ENCODE measurements at places on chromosomes 5 and 9.

- no peak for DNase-seq
Measured at GRCh38 chr9:135035781-135036760, 51.4 kb upstream of the OLFM1 start.

GRCh38 chr9:31013371-31013770 lies 1371.1 kb upstream of the ACO1 start:
- DNase-seq = no peak

GRCh38 chr5:6396043-6396442 lies 17.7 kb upstream of the MED10 start:
- no peak for DNase-seq

DNA sequence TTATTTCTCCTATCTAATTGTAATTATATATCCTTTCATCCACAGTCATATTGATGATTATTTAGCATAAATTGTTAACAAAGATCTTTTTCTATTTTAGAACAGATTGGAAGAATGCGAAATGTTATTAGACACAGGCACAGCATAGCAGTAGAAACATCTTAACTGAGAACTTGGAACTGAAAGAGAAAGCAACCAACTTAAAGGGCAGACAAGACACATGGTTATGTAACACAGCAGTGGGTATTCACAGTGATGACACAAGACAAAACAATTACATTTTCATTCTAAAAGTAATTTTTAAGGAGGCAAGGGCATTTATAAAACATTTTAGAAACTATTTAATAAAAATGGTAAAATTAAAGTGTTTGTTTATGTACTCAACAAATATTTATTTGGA lies 57.7 kb upstream of the MEF2C start:
- DNase-seq = no peak

- DNase-seq = no peak
Measured at GRCh38 chr9:68530618-68531017, 10.1 kb downstream of the TMEM252 start.

- no peak for DNase-seq
Measured at GRCh38 chr5:168104811-168105481, 186.5 kb upstream of the WWC1 start.

- no peak for DNase-seq
Measured at GRCh38 chr5:37047947-37048346, 171.4 kb downstream of the NIPBL start.

GRCh38 chr5:38383701-38384100 lies 125.3 kb downstream of the EGFLAM start:
- no peak for DNase-seq

GRCh38 chr5:97528941-97529340 lies 345.9 kb upstream of the RIOK2 start:
- no peak for DNase-seq

GRCh38 chr9:33856247-33856646 lies 39.3 kb downstream of the UBE2R2 start:
- DNase-seq = no peak

- no peak for DNase-seq
Measured at GRCh38 chr9:3012245-3012644, 168.3 kb upstream of the PUM3 start.

- DNase-seq = no peak
Measured at GRCh38 chr9:23682891-23683431, 143.1 kb downstream of the ELAVL2 start.

DNA sequence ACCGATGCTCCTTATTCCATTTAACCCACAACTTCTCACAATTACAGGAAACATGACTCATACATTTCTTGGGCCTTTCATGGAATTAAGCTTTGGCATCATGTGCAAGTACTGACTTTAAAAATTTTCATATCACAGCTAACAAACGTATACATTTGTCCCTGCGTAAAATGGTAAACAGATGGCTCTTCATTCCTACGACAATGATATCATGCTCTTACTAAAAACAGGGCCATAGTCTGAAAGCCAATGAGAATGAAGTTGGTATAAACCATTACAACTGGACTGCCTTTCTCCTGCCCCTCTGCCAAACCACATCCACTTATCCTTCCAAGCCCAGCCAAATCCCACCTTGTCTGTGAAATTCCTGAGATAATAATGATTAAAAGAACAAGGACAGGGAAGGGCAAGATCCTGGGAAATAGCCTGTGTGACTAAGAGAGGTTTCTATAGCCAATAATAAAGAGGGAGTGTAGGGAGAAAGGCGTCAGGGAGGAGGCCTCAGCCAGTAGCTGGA lies 44.9 kb upstream of the ZNF366 start:
- DNase-seq = no peak

DNA sequence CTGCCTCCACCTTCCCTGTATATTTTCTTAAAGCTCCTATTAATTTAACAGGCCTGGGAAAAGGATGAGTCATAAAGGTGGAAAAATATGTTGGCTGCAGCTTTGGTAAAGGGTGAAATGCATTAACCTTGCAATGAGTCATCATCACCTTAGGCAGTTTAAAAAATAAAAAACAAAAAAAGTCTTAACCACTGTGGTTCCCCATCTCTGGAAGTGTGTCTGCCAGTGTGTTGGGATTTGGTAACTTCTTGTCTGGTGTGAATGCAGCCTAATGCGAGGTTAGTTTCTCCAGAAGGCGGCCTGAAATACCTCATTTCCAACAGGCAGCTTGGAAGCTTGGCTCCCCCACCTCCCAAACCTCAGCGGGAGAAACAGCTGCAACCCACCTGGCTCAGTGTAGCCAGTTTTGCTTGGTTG lies 265.3 kb upstream of the GAS1 start:
- no peak for DNase-seq

DNA sequence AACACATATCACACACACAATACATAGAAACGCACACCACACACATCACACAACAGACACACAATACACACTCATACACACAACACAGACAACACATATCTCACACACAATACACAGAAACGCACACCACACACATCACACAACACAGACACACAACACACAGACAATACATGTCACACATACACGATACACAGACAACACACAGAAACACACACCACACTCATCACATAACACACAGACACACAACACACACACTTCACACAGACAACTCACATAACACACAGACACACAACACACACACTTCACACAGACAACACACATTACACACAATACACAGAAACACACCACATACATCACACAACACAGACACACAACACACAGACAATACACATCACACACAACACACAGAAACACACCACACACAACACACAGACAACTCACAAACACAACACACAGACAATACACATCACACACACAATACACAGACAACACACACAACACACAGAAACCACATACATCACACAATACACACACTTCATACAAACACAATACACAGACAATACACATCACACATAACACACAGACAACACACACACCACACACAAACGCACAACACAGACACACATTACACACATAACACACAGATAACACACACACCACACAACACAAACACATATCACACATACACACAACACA lies 4.3 kb upstream of the CCDC187 start:
- no peak for DNase-seq

- peak; percentile 7 for DNase-seq
Measured at GRCh38 chr9:133160742-133161546, 2.8 kb downstream of the GBGT1 start.

- no peak for DNase-seq
Measured at GRCh38 chr5:108867656-108868055, 120.0 kb downstream of the FER start.

DNA sequence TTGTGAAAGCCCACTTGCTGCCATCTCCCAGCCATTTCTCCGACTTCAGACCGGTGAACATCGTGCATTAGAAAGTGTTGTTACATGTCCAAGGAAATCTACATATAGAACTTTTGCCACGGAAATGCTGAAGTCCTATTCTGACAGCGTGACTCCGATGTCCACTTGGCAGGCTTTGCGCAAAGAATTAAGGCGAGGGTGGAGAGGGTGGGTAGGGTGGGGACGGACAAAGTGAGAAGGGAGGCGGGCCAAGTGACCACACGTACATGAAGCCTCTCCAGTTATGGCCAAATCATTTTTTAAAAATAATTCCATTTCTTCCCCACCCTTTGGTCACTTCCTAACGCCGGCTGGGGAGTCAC lies 460 bp upstream of the ACO1 start:
- no peak for DNase-seq

GRCh38 chr5:140587495-140587894 lies 22.9 kb downstream of the SLC35A4 start:
- no peak for DNase-seq

DNA sequence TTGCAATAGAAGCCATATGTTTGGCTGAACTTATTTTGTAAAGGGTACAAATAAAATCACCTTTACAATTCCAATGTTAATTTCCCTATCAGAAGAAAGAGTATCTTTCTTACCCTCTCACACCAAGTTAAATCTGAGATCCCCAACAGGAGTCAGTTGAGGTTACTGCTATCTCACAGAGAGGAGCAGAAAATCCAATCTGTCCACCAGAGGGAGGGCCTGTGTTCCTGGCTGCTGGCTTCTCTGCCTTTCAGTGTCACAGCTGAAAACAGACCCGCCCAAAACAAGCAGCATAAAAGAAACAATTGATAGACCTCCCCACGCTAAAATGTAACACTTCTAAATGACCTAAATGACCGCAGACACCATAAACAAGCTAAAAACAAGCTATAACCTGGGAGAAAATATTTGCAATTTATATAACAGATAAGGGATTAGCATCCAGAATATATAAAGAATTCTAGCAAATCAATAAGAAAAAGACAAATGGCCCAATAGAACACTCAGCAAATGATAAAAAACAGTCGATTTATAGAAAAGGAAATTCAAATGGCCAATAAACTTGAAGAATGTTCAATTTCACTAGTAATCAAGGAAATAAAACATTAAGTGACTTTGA lies 24.5 kb upstream of the MVB12B start:
- no peak for DNase-seq

DNA sequence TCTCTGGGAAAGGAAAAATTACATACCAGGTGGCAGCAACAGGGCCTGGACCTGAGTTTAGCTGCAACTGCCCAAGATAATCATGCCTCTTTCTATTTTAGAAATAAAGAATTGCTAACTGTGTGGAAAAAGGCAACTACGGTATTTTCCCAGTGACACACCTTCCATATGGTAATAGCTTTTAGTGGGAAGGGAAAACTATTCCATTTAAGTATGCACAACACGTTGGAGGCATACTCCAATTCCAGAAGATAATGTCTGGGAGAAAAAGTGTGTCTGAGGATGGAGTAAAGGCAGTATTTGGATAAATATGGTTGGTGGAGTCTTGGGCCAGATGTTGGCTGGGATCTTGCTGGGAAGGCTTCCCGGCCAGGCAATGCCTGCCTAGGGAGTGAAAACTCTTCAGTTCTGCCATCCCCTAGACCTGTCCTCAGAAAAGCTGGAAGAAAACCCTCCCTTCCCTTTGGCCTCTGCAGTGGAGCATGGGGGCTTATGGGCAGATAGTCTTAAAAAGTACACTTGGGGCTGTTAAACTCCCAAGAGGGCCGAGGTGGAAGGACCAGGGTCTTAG lies 40.6 kb downstream of the SH3PXD2B start:
- DNase-seq = no peak

GRCh38 chr9:128550226-128550625 lies 2.2 kb upstream of the SPTAN1 start:
- DNase-seq = no peak

- DNase-seq = no peak
Measured at GRCh38 chr5:81326554-81326953, 25.2 kb downstream of the ZCCHC9 start.

DNA sequence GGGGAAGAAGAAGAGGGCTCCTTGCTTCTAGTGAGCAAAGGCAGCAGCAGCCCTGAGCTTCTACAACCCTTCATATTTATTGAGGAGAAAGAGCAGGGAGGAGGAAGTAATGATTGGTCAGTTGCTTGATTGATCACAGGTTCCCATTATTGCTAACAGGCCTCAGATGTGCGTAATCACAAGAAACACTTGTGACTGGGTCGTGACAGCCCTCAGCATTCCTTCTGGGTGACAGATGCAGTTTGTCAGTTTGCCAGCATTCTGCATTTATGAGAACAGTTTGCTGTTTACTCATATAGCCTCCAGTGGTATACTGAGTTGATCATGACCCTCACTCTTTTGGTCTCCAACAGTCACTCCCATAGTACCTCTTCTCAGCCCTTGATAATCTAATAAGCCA lies 111.5 kb upstream of the TNC start:
- DNase-seq = no peak

GRCh38 chr5:88045931-88046461 lies 222.6 kb downstream of the TMEM161B start:
- no peak for DNase-seq

GRCh38 chr5:191036-191948 lies at the start of gene LRRC14B:
Gene LRRC14B, plus strand, starts transcription at chr5:191495. Its CDS starts 44 bp downstream, at chr5:191539.
- DNase-seq = no peak

GRCh38 chr9:127833555-127833954 lies 20.9 kb downstream of the ENG start:
- no peak for DNase-seq

GRCh38 chr9:84759300-84759750 lies 89.8 kb downstream of the NTRK2 start:
- no peak for DNase-seq

DNA sequence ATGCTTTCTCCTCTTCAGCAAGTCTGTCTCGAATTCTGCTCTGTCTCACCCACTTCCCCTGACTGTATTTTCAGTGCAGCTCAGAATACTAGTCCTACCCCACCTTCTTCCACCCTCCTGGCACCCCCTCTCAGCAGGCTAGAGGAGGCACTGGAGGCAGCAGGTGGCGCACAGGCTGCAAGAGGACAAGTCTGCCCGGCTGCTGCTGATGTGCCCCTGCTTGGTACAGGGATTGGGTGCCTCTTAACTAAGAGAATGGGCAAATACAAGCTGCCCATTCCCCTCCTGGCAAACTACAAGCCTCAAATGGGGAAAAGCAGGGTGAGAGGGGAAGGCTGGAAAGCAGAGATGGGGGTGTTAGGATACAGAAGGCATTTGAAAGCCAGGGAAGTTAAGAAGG lies 5.1 kb downstream of the TLN1 start:
- DNase-seq = no peak

GRCh38 chr5:179150011-179150410 lies 89.8 kb downstream of the ZNF354C start:
- DNase-seq = no peak

DNA sequence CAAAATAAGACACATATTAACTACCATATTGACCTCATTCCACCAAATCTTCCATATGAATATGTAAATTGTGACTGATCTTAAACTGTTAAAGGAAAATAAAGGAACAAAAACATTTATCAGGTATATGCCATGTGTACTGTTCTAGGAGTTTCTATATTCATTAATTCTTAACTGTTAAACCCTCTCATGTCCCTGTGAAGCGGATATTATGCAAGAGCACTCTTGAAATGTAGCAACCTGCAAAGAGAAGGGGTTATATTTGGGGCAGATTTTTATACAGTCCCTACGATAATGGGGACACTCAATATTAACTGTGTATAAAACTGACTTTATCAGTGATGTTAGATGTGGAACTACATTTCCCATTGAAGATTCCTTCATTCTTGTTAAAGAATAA lies 184.9 kb upstream of the OR13F1 start:
- no peak for DNase-seq

DNA sequence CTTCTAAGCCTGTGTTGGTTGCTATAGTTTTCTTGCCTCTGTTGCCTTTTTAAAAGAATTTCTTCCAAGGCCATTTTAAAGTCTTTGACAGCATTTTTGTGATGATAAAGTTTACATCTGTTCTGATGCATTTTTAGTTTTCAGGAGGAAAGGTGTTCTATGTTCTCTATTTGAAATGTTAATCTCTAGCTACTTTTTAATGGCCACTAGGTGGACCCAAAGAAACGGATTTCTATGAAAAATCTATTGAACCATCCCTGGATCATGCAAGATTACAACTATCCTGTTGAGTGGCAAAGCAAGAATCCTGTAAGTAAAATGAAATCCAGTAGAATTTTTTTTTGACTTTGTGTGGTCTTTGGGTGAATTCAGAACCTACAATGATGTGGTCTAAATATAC lies 60.2 kb downstream of the MELK start:
- no peak for DNase-seq

- DNase-seq = no peak
Measured at GRCh38 chr5:157345485-157345884, 79.6 kb downstream of the CYFIP2 start.
